GM12865 (cell line): ENCODE measurements at places on chromosomes 4 and X.

DNA sequence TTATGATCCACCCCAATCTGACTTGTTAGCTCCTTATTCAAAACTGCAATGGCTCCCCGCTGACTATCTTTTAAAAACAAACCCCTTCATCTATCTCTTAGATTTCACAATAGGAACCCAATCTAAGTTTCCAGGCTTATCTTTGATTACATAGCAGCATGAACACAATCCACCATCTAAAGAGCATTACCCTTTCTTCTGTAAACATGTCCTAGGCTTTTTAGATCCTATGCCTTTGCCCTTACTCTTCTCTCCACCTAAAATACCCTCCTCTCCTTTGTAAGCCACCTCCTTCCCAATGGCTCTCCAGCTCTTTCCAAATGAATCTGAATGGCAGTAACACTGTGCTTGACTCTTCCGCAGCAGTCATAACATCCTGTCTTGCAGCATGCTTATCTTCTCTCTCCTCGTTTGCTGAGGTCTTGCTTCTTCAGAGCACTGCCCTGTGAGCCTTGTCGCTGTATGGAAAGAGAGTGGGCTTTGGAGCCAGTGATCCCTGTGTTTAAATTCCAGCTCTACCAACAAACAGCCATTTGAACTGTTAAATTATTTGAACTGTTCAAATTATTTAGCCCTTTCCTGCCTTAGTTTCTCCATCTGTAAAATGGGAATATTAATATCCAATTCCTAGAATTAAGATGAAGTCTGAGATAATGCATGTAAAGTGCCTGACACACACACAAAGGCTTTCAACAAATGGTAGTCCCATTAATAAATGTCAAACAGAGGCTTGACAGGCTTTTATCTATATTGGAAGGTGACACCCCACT lies 16.2 kb upstream of the TSPAN5 start:
- DNase-seq, result no peak

DNA sequence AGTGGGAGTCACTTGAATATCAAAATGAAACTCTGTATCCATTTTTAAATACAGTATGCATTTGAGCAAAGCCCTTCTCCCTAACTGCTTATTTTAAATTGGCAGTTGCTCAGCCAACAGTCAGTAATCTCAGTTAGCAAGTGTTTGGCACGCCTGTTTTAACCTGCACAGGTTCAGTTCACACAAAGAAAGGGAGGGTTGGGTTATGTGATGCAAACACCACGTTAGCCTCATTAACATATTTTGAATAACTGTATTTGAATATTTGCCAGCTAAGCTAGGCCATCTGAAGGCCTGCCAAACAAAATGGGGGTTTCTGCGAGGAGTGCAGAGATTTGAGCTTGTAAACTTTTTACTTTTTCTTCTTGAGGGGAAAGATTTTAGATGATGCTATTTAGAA lies 19.8 kb downstream of the GAB1 start:
- DNase-seq, result no peak

- no peak for DNase-seq
Observed at GRCh38 chrX:103552236-103552635, 32.9 kb upstream of the RAB40A start.

- no peak for DNase-seq
Observed at GRCh38 chr4:8319731-8320385, 50.3 kb downstream of the HTRA3 start.

DNA sequence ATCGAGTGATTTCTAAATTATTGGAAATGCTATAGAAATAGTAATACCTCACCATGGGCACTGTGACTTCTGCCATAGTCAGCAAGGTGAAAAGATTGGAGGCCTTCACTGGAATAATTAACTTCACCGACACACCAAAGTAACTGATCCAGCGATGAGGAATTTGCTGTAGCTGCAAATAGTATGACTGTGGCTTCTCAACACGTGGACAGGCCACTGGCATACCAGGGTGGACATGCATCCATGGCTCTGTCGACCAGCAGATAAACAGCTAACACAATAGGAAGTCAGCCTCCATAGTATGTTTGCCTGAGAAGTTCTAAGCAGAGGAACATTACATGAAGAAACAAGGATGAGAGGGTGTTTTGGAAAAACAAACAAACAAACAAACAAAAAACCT lies 10.9 kb upstream of the FAT4 start:
- DNase-seq, result no peak

- no peak for DNase-seq
Observed at GRCh38 chr4:73092868-73093267, 23.4 kb upstream of the COX18 start.

GRCh38 chrX:120090208-120090607 lies 12.7 kb upstream of the RHOXF2B start:
- no peak for DNase-seq
